ENCODE measurements at places on chromosomes 3 and 15.
A peak's percentile ranks its signal among the peaks of the same experiment; 100 is the strongest.

- DNase-seq = peak; percentile 93
These were observed 18.7 kb upstream of the HDAC11 start for GRCh38 chr3:13461169-13462124.

- DNase-seq = no peak
These were observed 7.4 kb downstream of the PDE8A start for GRCh38 chr15:84988909-84989644.

GRCh38 chr15:64717130-64717529, 58.3 kb downstream of the RBPMS2 start:
- DNase-seq = no peak

DNA sequence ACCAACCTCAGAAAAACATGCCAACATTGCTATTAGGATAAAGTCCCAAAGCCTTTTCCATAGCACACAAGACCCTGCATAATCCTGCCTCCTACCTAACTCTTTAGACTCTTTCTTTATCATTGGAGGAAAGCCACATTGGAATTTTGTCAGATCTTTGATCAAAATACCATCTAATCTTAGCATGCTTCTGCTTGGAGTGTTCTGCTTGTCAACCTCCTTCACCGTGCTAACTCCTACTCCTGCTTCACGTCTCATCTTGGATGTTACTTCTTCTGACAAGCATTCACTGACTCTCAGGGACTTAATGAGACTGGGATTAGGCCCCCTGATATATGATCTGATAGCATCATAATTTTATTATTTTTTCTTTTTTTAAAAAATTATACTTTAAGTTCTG, 7.4 kb upstream of the GLCE start:
- DNase-seq = no peak

DNA sequence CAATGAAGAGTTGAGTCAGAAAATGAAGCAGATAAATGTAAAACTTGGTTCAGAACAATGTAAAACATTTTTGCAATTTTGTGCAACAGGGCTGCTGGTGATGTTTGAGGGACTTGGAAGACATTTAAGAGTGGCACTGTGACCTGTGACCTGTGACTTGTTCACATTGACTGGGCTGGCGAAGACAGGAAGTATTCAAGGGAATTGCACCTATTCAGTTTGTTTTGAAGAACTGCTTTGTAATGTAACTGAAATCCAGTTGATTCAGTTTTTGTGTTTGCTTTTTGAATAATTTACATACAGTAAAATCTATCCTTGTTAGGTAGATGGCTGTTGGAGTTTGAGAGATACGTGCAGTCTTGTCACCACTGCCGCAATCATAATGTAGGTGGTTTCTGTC, 35.4 kb downstream of the MCTP2 start:
- no peak for DNase-seq

DNA sequence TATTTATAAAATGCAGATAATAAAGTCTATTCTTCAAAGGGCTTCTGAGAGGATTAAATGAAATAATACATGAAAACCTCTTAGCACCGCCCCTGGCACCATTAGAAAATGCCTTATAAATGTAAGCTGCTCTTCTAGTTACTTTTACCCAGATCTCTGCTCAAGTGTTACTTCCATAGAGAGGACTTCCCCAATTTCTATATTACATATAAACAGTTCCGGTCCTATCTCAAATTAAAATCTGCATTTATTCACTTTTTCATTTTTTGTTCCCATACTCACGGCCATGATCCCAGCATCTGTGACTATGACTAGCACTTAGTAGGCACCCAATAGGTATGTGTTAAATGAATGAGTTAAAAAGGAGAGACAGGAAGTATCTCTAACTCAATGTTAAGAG, 890.9 kb upstream of the CFAP20DC start:
- DNase-seq = no peak

- DNase-seq = no peak
These were observed 2.2 kb downstream of the RPSA start for GRCh38 chr3:39408493-39409372.

GRCh38 chr15:93553167-93553935, 464.3 kb upstream of the RGMA start:
- no peak for DNase-seq

DNA sequence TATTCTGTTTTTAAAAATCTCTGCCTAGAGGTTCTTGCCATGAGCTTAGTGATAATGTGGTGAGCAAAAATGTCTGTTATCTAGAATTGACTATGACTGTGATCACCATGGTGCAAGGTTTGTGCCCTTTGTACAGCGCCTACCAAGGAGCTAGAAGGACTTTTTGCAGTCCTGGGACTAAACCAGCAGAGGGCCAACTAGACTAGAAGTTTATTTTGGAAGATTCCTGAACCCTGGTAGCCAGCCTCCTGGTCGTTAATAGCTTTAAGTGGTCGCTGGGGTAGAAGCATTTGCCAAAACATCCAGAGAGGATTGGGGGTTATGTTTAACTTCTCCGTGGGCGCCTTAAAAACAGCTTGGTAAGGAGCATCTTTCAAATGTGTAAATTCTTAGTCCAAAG, 7.8 kb downstream of the SCG5 start:
- no peak for DNase-seq

DNA sequence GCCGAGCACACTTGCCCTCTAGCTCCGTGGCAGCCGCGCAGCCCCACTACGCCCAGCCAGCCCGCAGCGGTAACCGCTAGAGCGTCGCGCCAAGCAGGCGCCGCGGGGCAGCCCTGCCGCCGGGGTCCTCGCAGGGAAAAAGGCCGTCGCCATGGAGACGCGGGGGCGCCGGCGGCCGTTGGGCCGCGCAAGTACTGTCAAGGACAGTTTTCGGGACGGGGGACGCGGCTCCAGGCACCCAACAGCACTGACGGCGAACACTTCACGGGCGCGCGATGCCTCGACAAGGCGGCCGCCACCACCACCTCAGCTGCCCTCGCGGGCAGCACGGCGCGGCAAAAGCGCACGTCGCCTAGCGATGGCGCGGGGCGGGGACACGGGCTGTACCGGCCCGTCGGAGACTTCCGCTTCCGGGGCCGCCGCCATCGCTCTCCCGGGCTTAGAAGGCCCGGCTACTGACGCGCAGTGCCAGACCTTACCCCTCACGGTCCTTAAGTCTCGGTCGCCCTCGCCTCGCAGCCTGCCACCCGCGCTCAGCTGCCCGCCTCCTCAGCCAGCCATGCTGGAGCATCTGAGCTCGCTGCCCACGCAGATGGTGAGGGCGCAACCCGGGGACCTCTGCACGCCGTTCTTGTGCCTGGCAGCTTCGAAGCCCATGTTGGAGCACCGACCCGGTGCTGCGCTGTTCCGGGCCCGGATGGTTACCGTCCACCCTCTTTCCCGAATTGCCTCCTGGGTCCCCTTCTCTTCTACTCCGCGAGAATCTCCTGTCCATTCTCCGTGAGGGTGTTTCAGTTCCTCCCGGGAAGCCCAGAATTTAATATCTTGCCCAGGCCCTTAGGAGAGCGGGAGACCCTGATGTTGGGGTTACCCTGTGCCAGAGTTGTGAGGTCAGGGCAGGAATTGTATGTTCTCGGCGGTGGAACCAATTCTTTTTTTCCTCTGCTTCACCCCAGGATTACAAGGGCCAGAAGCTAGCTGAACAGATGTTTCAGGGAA, at the start of the genes GLT8D1 and SPCS1:
GLT8D1 (minus strand) TSS at position 104 of the 999 bp plus-strand sequence. CDS start 5,331 bp downstream, outside the sequence.
SPCS1 (plus strand) TSS at position 419 of the 999 bp plus-strand sequence; CDS start at position 560, 141 bp downstream.
- peak; percentile 85 for DNase-seq

GRCh38 chr15:95770196-95770595, 560.3 kb upstream of the NR2F2 start:
- no peak for DNase-seq

GRCh38 chr3:124248471-124249028, 256.6 kb upstream of the ROPN1 start:
- no peak for DNase-seq

DNA sequence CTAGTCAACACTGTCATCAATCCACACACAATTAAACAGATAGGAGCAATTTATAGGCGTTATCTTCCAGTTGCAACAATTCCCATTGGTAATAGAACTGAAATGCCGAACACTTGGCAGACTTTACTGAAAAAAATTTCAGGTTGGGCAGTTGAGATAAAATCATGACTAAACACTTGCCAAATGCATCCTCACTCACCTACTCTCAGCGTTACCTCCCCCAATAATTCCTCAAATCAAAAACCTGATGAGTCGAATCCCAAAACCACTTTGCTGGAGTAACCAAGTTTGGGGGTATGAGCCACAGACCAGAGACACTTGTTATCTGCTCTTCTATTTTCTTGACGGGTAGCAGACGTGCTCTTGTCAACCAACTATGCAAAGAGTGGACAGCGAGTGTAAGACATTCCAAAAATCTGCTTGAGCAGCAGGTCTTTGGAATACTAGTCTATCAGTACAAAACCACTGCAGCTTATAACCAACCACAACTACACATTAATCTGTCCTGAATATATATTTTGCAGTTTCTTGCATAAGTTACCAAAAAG, 30.3 kb downstream of the PPP1R2 start:
- no peak for DNase-seq

GRCh38 chr15:41980654-41981323, 8.4 kb upstream of the EHD4 start:
- DNase-seq = no peak

- no peak for DNase-seq
These were observed 19.6 kb upstream of the DGKG start for GRCh38 chr3:186381424-186382216.

DNA sequence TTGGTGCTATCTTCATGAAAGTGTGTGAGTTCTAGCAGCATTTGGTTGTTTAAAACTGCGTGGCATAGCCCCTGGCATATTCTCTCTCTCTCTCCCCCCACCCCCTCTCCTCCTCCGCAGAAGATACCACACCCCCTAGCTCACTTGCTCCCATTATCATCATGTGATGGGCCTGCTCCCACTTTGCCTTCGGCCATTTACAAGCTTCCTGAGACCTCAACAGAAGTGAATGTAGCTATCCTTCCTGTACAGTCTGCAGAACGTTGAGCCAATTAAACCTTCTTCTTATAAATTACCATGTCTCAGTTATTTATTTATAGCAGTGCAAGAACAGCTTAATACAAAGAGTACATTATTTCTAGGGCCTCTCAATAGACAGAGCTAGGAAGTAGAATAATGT, 1032.5 kb upstream of the CADM2 start:
- no peak for DNase-seq

- DNase-seq = peak; percentile 47
These were observed 125.8 kb upstream of the GALNT15 start for GRCh38 chr3:16048435-16049318.

GRCh38 chr3:182808041-182808770, 14.9 kb downstream of the ATP11B start:
- no peak for DNase-seq

- no peak for DNase-seq
These were observed 38.2 kb downstream of the SHQ1 start for GRCh38 chr3:72810063-72810462.

GRCh38 chr3:41102053-41102556, 97.2 kb upstream of the CTNNB1 start:
- DNase-seq = no peak

- no peak for DNase-seq
These were observed 16.2 kb downstream of the TIMP4 start for GRCh38 chr3:12142476-12142875.

- DNase-seq = no peak
These were observed 26.3 kb upstream of the MITF start for GRCh38 chr3:69712933-69713332.

GRCh38 chr3:62406945-62407344, 33.6 kb upstream of the FEZF2 start:
- no peak for DNase-seq

GRCh38 chr3:125194849-125195601, 17.5 kb downstream of the SLC12A8 start:
- no peak for DNase-seq

DNA sequence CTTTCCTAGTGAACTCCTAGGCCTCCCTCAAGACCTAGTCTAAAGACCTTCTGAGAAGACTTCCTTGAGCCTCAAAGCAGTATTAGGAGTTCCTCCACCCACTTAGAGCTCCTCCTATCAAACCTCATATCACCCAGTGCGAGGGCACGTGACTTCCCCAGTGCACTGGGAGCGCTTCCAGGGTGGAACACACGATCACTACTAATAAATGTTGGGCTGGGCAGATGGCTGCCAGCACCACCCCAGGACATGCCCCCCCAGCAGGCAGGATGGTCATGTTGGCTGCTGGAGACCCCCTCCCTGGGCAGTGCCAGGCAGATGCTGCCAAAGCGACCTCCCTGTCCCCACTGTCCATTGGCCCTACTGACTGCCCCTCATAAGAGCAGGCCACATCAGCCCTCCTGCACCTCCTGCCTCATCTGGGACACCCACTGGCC, 8.5 kb upstream of the PLXND1 start:
- no peak for DNase-seq

DNA sequence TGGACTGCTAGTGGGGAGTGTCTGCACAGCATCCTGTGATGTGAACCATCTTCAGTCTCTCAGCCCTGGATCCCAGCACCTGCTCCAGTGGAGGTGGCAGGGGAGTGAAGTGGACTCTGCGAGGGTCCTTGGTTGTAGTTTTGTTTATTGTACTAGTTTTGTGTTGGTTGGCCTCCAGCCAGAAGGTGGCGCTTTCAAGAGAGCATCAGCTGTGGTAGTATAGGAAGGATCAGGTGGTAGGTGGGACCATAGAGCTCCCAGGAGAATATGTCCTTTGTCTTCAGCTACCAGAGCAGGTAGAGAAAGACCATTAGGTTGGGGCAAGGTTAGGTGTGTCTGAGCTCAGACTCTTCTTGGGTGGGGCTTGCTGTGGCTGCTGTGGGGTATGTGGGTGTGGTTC, 20.9 kb downstream of the NEK11 start:
- DNase-seq = peak; percentile 36

- DNase-seq = no peak
These were observed 18.1 kb downstream of the CSRNP1 start for GRCh38 chr3:39135170-39135805.

DNA sequence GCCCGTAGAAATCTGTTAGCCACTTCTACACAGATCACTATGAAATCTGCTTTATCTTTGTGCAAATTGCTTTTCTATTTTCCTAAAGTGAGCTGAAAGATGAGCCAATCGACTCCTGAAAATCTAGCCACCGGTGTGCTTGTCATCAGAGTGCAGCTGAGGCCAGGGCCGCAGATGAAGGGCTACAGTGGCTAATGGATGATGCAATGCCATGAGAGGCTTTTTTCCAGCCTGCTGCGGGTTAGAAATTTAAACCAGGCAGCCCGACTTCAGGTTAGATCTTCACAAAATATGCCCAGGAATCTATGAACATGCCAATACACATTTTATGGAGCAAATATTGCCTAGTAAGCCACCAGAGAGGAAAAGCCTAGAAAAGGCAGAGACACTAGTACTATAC, 948.2 kb upstream of the CFAP20DC start:
- DNase-seq = no peak

GRCh38 chr3:59372346-59372745, 322.5 kb upstream of the CFAP20DC start:
- no peak for DNase-seq

GRCh38 chr15:52368402-52368801, 72.8 kb upstream of the MYO5C start:
- DNase-seq = no peak

DNA sequence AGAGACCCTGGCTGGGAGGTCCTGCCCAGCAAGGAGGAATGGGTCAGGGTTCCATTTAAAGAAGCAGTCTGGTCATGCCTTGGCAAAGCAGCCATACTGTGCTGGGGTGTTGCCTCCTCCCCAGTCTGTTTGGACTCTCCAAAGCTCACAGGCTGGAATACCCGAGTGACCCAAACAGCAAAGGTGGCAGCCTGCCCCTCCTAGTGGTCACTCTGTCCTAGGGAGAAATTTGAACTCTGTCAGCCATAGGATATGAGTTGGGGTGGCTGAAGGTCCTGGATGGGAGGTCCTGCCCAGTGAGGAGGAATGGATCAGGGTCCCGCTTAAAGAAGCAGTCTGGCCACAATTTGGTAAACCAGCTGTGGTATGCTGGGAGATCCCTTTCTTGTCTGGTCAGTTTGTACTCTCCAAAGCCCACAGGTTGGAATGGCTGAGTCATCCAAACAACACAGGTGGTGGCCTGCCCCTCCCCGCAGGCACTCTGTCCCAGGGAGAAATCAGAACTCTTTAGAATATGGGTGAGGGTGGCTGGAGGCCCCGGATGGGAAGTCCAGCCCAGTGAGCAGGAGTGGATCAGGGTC, 45.0 kb downstream of the CCR1 start:
- DNase-seq = peak; percentile 46

All from H9 (cell line).